HTR-8/SVneo (cell line): ENCODE measurements at places on chromosomes 5 and 9.

DNA sequence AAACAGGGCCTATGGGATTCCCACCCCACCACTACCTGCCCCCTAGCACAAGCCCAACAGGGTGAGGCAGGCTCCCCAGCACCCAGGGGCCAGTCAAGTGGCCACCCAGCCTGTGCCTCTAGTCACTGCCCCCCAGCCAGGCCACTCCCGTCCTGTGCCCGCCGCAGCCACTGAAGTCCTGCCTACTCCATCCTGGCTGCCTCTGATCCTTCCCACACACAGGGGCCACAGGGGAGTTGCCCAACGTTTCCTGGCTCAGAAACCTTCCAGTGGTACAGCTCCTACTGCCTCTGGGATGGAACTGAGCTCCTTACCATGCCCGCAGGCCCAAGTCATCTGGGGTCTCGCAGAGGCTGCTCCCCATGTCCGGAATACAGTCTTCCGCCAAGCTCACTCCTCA, 70.2 kb upstream of the STXBP1 start:
- DNase-seq = no peak

DNA sequence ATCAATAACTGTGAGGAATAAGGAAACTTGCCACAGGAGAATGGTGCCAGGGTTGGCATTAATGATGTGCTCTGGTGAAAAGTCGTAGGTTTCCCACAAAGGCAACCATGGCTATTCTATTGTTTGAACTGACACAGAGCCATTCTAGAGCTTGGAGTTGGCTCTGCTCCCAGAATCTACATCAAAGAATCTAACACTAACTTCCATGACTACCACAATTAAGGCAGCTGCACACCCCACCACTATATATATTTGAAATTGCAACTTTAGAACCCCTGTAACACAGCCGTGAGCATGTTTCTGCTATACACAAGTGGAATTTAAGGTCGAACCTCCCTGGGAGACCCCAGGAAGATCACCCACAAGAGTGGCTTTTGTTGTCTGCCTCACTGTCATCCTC, 89.7 kb upstream of the CCDC152 start:
- no peak for DNase-seq

- no peak for DNase-seq
These were observed 99.4 kb upstream of the ADAMTS16 start for GRCh38 chr5:5040712-5041111.

DNA sequence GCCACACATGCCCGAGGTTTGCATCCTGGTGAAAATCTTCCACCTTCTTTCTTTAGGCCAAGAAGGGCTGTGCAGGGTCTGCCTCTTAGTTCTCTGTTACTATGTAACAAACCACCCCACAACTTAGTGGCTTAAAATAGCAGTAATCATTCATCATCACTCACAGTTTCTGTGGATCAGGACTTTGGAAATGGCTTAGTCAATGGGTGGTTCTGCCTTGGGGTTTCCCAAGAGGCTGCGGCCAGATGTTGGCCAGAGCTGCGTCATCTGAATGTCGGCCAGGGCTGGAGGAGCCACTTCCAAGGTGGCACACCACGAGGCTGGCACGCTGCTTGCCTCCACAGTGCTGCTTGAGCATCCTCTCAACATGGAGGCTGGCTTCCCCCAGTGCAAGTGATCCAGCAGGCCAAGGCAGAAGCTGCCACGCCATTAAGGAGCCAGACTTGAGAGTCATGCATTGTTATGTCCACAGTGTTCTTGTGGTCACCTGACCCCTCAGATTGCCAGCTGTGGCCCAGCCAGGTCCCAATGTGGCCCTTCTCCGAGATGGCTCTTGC, 135.2 kb downstream of the RXRA start:
- DNase-seq = no peak

- no peak for DNase-seq
These were observed 85.8 kb downstream of the SEC61B start for GRCh38 chr9:99307851-99308250.

GRCh38 chr5:121500310-121500709, 351.4 kb upstream of the FTMT start:
- DNase-seq = no peak

DNA sequence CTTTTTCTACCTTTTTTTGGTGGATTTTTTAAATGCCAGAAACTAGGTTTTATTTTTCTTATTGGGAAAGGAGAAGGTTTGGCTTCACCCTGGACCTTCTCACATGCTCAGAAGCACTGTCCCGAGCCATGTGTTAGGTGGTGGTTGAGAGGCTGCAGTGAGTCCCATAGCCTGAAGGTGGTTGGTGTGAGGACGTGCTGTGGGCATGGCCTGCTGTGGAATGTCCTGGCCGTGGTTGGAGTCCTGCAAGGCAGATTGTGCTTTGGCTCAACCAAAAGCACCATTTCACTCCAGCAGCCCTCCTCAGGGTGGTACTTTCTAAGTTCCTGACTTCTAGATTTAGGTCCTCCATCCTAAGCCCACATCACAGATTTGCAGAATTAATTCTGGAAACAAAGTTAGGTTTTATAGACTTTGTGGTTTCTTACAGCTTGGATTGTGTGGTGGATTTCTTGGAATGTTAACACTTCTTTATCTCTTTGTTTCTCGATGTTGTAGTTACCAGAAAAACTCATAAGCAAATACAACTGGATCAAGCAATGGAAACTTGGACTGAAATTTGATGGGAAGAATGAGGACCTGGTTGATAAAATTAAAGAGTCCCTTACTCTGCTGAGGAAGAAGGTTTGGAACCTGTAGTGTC, 22.6 kb downstream of the OTULIN start:
- DNase-seq = no peak

- no peak for DNase-seq
These were observed 9.3 kb downstream of the IRX4 start for GRCh38 chr5:1873243-1873959.

DNA sequence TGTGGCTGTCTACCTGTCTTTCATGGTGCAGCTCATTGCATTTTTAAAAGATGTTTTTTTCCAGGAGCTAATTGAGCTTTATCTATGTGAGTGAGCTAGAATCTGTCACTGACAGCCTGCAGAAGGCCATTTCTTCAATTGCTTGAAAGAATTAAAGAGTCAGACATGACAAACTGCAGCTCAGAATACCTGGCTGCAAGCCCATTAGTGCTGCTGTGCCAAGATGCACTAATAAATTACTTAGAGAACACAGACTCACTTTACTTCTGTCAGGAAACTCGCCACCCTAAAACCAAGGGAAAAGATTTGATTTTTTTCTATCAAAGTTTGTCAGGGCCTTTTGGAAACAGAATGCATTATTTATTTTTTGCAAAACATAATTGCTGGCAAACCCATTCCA, 368.3 kb downstream of the CAAP1 start:
- DNase-seq = no peak

- no peak for DNase-seq
These were observed 2.9 kb downstream of the SLC45A2 start for GRCh38 chr5:33981408-33982162.

GRCh38 chr9:89863141-89863540, 258.3 kb downstream of the GADD45G start:
- no peak for DNase-seq

DNA sequence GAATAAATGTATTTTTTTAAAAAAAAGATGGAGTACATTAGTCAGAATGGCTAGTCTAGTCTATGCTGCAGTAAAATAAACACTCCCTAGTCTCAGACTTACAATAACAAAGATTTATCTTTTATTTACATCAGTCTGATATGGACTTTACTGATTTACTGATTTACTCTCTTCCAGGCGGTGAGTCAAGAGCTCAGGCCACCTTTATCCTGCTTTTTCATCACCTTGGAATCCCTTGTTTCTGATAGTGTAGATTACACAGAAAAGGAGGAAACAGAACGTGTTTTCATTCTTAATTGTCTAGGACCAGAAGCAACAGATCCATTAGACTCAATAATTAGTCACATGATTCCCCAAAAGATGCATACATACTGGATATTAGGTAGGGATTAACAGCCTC, 290.1 kb upstream of the TRPC7 start:
- no peak for DNase-seq

DNA sequence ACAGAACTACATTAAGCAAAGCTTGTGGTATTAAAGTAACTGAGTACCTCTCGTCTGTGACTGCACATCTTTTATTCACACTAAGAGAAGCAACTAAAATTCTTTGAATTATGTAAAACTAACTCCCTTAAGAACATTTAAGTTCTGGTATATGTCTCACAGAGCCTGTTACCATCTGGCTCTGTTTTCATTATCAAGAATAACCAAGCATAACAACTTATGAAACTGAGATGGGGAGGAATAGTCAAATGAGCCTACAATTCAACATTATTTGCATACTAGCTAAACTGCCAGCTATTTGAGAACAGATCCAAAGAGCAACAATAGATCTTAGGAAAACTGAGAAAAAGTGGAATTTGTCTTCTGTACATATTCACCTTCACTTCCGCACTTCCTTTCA, 25.3 kb upstream of the ISOC1 start:
- no peak for DNase-seq
